Trophoblast cell (in vitro differentiated cells and primary cell): ENCODE measurements at places on chromosomes 12 and 14.
A peak's percentile ranks its signal among the peaks of the same experiment; 100 is the strongest.

DNA sequence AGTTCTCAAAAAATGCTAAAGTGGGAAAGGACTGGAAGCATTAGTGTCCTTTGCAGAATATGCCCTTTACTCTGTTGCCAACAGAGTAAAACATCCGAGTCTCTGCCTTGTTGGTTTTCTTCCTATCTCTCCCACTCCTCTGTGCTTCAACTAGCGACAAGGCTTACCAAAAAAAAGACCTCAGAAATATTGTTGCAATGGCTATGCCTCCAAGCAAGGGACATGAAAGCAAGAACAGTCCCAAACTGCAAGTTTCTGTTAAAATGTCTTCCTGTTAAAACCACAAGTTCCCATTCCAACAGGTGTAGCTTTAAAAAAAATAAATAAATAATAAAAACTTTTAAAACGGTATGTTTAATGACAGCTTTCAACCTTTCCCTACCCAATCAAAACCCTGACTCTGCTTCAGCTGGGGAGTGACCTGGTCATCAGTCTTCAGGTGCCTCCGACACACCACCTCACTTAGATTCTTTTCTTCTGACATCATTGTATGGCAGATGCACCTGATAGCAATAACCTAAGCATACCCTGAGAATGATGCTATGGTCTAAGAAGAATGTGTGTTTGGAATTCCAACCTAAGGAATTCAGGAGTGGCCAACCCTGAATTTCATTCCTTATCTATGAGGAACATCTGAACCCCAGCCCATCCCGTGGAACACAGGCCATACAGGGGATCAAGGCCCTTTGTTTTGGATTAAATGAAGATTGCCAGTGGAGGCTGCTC, 81.0 kb downstream of the RPS29 start:
- DNase-seq = peak; percentile 95

GRCh38 chr14:72383865-72384264, 451.6 kb downstream of the RGS6 start:
- no peak for DNase-seq

- peak; percentile 5 for DNase-seq
Observed at GRCh38 chr14:44960146-44960545, 1.6 kb downstream of the KLHL28 start.

DNA sequence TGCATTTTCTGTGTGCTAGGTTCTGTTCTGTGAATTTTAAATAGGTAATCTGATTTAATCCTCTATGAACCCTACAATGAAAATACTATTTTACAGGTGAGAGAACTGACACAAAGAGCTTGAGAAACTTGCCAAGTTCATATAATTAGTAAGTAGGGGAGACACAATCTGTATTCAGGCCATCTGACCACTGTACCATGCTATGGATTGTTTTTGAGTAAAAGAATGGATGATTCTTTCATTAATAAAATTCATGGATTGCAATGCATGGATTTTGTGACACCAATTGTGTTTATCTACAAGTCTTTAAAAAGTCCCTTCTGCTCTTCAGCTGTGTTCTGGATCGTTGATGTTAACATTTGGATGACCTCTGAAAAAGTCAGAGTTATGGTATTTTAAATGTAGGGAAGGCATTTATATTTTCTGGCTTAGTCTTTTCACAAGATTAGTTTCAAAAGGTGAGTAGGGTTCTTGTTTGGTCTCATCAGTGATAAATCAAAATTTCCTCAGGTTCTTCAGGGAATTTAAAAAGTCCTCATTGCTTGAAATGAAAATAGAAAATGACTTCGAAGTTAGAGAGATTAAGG, 15.4 kb upstream of the DYRK2 start:
- no peak for DNase-seq

DNA sequence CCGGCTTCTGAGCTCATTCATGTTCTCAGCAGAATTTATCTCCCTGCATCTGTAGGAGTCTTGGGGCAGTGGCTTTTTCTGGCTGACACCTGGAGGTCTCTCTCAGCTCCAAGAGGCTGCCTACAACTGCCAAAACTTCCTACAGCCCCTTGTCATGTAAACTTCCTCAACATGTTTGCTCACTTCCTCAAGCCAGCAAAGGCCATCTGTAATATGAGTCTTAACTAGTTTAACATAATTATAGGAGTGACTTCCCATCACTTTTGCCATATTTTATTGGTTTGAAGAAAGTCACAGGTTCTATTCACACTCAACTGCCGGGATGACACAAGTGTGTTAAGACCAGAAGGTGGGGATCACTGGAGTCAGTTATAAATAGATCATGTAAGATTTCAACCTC, 194.0 kb downstream of the VRK1 start:
- no peak for DNase-seq

GRCh38 chr12:69630191-69630590, 19.5 kb upstream of the LRRC10 start:
- DNase-seq = no peak

DNA sequence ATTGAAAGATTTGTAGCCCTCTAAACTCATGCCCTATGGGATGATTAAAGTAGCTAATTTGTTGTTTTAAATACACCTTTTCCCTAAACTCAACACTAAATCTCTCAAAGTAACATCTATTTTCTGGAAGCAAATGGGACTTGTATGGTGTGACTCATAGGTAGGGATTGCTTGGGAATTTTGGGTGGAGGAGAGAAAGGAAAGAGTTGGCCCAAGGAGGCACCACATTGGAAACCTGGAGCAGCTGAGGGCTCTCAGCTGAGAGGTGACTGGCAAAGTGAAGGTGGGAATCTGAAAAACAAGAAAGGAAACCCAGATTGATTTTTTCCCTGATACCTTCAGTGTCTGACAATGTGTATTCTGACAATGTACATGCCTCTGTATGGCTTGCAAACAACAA, 114.8 kb upstream of the PRICKLE1 start:
- no peak for DNase-seq

DNA sequence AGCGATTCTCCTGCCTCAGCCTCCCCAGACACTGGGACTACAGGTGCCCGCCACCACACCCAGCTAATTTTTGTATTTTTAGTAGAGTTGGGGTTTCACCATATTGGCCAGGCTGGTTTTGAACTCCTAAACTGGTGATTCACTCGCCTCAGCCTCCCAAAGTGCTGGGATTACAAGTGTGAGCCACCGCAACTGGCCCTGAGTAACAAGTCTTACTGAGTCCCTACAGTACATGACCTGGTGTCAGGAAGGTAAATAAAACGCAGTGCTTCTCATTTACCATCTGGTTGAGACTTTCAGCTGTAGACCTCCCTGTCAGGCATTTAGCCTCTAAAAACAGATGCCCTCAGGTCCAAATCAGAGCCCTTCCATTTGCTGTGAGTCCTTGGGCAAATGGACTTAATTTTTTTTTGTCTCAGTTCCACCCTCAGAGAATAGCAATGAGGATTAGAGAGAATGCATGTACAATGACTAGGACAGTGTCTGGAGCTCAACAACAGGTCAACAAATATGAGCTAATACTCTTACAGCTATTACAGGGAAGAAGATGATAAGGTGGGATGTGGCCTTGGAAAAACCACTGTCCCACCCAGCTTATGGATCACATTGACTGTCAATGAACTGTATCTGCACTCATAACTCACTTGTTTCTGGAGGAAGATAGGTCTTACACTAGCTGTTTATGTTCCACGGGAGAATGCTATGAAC, 70.5 kb downstream of the PHLDA1 start:
- no peak for DNase-seq

GRCh38 chr12:122845041-122845864, 10.0 kb downstream of the HIP1R start:
- no peak for DNase-seq

GRCh38 chr14:89849931-89850330, 104.6 kb downstream of the EFCAB11 start:
- peak; percentile 28 for DNase-seq

- no peak for DNase-seq
Observed at GRCh38 chr14:80055226-80055625, 156.1 kb downstream of the DIO2 start.

DNA sequence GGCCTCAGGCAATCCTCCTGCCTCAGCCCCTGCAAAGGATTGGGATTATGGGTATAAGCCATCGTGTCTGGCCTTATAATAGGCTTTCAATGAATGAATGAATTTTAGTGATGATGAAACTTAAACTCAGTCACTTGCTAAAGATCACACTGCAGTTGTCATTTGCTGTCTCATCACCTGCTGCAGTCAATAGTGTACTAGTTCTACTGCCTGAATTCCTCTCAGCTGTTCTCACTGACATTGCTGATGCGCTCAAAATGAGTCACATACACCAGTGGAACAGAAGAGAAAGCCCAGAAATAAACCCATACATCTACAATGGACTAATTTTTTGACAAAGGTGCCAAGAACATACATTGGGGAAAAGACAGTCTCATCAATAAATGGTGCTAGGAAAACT, 5.6 kb upstream of the SYNJ2BP start:
- DNase-seq = peak; percentile 21

DNA sequence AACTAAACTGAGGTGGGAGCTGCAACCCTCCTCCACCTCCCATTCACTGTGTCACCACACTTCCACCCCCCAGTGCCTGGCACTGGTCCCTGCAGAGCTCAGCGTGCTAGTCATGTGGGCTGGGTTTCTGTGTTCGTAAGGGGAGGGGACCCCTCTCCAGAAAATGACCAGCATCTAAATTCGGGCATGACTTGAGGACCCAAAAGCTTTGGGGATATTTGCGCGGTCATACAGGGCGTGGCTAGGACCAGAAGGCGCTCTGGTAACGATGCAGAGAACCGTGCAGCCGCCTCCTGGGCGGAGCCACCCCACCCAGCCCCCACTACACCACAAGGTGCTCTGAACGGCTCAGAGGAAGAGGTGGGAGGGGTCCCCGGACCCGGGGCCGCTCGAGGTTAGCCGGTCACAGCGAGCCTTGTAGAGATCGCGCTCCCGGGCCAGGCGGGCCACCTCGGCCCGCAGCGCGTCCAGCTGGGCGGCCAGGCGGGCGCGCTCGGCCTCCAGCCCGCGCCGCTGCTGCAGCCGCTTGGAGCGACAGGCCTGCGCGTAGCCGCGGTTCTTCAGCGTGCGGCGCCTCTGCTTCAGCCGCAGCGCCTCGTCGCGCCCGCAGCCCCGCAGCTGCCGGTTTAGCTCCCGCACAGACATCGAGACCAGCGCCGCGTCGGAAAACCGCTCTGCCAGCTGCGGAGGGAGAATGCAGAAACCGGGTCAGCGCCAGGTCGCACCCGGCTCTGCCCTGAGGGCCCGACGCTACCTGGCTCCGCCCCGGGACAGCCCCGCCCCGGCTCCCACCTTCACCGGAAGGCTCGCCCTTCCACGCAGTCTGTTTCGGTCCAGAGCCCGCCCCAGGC, 9.8 kb downstream of the CPNE6 start:
- DNase-seq = peak; percentile 51

GRCh38 chr12:112466011-112466422, 47.3 kb downstream of the PTPN11 start:
- no peak for DNase-seq

DNA sequence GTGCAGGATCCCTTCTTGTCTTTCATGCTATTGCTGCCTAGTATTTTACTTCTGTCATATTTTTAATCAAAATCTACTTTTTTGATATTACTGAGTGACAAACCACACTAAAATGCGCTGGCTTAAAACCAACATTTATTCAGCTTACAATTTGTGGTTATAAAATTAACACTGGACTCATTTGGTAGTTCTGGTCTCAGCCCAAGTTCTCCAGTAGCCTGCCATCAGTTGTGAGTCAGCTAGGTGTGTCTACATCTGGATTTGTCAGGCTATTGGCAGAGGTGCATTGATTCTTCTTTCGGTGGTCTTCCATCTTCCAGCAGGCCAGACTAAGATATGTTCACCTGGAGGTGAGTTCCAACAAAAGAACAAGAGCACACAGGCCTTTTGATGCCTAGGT, 765.1 kb upstream of the FBXO33 start:
- no peak for DNase-seq

DNA sequence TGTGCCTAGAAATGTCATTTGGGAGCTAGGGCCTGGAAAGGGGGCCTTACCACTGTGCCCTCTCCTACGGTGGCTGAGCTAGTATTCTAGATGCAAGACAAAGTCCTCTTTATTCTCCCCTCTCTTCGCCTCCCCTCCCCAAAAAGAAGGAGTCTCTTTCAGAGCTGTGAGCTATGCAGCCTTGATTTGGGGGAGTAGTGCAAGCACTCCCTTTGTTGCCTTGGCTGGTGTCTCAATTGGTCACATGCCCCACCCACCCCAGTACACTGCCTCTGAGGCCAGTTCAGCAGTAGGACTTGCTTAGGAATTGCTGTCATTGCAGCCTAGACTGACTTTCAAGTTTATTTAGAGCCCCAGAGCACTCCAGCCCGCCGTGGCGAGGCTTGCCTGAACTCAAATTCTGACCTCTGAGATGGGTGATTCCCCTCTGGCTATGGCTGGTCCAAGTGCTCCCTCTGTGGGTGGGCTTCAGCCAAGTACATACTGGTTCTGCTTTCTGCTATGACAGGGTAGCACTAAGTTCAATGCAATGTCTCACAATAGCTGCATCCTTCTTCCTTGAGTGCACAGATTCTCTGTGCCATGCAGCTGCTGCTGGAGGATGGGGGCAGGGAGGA, 37.0 kb upstream of the FBXO33 start:
- no peak for DNase-seq

DNA sequence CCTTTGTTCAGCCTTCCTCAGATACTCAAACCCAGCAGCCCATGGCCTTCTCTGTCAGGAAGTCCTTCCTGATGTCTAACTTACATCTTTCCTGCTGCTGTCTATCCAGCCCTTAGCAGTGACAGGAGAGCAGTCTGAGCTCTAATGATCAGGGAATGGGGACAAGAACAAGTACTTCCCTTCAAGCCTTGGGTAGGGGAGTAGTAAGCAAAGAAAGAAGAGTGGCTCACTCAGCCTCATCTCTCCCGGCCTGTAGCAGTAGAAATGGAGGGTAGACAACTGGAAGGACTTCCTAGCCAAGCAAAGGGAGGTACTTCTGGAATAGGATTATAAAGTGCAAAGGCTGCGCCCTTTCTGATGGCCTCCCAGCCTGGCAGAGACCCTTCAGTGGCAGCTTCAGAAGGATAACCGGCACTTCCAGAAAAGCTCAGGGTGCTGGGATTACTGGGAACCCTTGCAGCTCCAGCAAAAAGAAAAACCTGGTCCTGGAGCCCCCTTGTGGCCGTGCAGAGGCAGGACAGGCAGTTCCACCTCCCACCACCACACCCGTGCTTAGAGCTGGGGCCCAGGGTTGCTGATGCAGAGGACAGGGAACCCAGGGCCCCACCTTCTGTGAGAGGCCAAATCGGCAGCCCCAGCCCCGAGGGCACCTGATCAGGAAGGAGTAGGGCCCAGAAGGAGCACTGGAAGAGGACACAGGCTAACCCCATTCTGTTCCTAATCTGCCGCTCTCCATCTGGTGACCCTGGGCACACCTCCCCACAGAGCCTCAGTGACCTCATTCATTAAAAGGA, 12.4 kb upstream of the SMUG1 start:
- DNase-seq = peak; percentile 79

DNA sequence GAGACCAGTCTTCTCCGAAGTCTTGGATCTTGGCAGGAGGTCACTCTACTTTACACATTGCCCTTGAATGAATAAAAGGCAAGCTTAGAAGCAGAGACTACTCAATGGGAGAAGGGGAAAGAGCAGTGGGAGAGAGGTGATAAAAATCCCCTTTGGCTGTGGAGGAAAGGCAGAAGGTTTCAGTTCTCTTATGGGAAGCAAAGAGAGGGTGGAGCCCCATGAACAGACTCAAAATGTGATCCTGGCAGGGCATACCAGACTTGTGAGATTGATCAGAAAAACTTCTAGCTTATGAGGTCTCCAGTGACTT, 49.6 kb upstream of the HECTD1 start:
- no peak for DNase-seq

GRCh38 chr12:48002773-48003218, 1.5 kb downstream of the COL2A1 start:
- DNase-seq = peak; percentile 59
